ENCODE measurements at places on chromosomes 1 and 21. TPM values are rescaled to one million over a fixed set of nuclear protein-coding genes. Genes with fewer than 3 reads are reported as not detected.

DNA sequence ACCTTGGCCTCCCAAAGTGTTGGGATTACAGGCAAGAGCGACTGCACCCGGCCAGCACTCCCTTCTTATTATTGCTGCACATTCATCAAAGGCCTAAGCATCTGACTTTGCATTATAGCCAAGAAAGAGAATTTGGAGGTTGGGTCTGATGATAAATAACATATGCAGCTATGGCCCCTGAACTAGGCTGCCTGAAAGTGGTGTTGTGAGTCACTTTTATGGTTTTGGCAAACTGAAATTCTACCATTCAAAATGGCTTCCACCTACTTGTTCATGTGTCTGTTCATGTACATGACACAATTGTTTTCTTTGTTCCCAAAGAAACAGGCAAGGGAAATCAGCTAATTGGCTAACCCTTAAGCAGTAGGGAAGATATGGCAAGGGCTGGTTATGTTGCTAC lies 25.0 kb upstream of the UAP1 start:
- DNase-seq: peak; percentile 73

DNA sequence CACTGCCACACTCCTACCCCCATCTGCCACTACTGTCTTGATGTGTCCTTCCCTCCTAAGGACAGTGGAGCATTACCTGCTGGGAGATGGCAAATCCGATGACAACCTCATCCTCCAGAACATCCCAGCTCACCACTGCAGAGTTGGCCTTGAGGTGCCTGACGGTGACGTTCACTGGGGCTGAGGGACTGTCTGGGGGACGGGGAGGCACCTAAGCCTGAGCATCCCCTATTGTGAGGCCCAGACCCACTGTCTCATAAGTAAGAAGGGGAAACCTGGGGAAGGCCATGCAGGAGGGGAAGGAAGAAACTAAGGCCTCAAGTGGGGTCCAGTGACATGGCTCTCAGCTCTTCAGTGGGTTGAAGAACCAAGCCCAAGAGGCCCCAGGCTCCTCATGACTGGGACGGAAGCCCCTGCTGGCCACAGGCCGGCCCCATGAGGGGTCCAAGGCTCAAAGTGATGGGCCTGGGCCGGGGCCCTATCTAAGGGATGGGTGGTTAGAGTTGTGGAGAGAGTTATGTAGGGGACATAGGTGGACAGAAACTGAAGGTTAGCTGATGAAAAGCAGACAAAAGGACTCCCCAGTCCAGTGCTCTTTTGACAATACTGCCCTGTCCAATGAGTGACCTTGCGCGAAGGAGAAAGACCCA lies 1.8 kb downstream of the FNDC5 start:
- DNase-seq: no peak

DNA sequence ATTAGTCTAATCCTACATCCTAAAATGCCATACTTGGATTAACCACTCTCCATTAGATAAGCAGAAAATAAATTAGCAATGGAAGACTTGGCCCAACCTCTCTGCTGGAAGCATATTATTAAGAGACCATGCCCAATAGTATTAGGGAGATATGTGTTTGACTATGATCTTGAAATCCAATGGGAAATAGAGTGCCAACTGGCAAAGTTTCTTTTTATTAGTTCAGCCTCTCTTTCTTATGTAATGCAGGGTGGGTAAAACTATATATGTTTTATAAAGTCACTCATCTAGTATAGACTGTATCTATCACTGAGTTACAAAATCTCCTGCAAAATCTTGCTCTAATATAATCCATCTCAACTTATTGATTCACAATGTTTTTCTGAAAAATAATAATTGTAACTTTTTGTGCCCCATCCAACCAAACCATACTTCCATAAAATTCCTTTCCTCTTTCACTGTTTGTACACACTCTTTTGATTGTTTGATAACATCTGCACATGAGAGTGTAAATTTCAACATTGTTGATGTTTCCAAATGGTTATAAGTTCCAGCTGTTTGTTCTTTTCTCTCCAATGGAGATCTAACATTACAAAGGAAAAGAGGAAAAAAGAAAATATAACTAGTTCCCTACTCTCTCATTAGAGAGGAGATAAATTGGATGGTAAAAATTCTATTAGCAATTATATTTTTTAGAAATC lies 408.1 kb upstream of the ADGRL2 start:
- no peak for DNase-seq

GRCh38 chr1:163875200-163875926 lies 553.6 kb downstream of the NUF2 start:
- peak; percentile 84 for DNase-seq

The GRIK1 gene
- not detected for total RNA-seq

The PRRX1 gene
- 155 TPM for total RNA-seq

DNA sequence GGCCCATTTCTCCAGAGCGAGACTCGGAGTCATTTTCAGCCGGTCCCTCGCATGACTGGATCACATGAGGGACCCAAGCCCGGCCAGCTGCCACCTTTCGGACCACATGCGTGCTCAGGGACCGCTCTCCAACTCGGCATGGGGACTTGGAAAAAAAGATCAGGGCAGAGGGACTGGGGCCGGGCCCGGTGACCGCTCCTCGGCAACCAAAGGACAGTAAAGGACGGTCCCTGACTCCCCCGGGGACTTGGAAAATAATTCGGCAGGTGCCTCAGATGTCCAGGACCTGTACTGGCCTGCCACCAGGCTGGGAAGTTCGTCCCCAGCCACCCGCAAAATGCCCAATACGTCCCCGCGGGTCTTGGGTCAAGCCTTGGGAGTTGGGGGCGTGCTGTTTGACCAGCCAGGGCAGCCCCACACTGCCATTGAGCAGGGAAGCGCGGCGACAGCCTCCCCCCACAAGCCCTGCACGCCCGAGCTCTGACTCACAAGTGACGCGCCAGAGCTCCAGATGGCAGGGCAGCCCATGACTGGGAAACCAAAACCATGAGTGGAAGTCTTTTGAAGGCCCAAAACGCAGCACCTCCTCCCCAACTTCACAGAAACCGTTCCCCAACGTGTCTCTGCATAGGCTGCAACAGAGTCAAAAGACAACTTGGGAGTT lies 134.5 kb downstream of the LIPI start:
- DNase-seq: no peak

DNA sequence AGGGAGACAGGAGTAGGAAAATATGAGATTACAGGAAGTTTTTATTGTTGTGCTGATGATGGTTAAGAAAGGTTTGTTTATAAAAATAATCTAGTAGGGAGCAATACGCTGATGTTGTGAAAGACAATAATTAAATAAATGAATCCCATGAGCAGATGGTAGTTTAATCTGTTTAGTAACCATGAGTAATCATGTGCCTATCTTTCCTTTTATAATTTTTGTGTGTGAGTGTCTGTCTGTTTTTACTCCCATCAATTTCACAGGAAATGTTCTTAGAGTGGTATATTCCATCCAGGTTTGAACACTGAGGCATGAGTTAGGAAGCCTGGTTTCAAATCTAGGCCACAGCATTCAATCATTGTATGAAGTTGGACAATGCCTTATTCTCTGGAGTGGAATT lies 180.5 kb downstream of the OLFM3 start:
- DNase-seq: no peak

- DNase-seq: no peak
Measured at GRCh38 chr1:19458815-19459417, 26.4 kb downstream of the CAPZB start.

DNA sequence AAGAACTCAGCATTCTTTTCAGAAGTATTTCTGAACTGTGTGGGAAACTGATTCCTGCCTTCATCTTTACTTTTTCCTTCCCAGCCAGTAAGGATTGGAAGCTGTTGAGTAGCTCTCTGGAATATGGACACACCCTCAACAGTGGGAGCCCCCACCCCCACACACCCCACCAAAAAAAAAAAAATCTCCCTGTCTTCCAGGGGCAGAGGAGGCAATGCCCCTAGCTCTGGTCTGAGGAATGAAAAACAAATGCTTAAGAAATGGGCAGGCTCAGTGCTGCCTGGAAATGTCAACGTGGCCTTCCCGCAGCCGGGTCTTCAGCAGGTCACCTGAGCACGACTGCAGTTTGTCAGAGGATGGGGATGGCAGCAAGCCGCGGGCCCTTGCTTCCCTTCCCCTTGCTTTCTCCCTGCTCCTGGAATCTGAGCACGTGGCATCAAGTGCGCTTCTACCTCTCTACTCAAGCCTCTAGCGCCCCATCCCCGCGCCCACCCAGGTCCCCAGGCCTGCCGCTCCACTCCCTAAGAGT lies 479 bp downstream of the RGS16 start:
- DNase-seq: no peak

DNA sequence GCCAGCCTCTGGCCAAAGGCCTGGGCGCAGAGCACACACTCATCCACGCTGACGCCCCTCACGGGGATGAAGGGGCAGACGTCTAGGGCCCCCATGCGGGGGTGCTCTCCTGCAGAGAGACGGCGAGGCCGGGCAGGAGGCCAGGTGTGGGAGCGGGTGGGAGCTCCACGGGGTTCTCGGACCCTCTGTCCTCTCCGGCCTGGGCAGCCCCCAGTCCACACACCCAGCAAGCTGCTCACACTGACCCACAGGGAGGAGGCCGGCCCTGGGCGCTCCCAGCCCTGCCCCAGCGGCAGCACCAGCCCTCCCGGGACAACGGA lies 2.5 kb downstream of the FTCD start:
- no peak for DNase-seq

- DNase-seq: no peak
Measured at GRCh38 chr1:24858277-24858676, 71.8 kb downstream of the RUNX3 start.

DNA sequence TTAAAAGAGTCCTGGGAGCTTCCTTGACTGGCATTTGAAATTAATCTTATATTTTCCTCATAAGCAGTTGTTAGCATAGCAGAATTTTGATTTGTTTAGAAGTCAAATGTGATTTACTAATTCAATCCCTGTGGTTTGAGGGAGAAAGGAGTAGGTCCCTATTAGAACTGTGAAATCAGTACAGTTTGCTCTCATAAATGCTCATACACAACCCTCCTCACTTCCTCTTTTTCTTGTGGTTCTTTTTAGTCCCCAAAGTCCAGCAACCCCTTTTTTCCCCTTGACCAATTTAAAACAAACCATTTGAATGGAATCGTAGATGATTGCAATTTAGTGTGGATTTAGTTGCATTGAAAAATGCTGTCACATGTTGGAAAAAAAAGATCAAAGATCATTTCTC lies 9.2 kb upstream of the IFI44 start:
- DNase-seq: no peak

DNA sequence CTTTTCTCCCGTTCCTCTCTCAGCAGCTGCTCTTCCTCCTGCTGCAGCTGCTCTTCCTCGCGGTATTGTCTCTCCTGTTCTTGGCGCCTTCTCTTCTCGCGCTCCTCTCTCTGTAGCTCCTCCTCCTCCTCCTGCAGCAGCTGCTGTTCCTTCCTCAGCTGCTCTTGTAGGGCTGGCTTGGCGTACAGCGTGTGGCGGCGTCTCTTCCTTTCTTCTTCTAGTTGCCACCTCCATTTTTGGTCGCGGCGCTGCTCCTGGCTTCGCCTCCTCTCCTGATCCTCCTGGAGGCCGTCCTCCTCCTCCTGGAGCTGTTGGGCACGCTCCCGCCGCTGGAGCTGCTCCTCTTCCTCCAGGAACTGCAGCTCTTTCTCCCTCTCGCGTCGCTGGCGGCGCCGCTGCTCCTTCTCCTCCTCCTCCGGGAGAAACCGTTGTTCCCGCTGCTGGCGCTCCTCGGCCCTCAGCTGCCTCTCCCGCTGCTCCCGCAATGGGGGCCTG lies 4.8 kb downstream of the TCHH start:
- peak; percentile 12 for DNase-seq

GRCh38 chr1:228827019-228827418 lies 91.7 kb downstream of the RHOU start:
- DNase-seq: no peak

DNA sequence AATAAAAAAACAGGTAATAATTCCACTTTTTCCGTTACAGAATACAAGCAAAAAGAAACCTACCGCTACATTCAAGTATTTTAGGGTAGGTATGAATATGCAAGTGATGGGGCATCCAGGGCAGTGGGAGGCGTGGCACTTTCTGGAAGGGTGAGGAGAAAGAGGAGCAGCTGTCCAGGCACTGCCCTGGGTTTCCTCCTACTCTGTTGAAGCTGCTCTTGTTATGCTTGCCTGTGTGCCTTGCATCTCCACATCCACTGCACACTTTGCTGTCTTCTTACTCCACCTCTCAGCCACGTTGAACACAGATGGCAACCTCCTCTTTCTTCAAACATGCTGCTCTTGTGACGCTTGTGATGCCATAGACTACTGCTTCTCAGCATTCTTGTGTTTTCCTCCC lies 83.2 kb downstream of the RPE65 start:
- DNase-seq: no peak

The APCS gene
- not detected for total RNA-seq

DNA sequence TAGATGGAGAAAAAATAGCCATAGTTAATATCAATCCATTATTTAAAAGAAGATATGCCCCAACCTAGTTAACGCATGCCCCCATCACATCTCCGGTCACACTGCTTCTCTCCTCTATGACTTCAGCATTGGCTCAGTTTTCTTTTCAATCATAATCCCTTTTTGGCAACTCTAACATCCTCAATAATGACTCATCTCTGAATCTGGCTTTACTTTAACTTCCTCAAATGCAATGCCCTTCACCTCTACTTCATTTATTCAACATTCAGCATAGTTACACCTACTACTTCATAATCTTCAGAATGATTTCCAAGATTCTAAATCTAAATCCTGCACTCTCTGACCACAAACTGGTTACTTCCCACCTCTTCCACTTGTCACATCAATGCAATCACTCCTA lies 417.3 kb downstream of the USH2A start:
- peak; percentile 8 for DNase-seq

The PADI3 gene
- total RNA-seq: 0.12 TPM

DNA sequence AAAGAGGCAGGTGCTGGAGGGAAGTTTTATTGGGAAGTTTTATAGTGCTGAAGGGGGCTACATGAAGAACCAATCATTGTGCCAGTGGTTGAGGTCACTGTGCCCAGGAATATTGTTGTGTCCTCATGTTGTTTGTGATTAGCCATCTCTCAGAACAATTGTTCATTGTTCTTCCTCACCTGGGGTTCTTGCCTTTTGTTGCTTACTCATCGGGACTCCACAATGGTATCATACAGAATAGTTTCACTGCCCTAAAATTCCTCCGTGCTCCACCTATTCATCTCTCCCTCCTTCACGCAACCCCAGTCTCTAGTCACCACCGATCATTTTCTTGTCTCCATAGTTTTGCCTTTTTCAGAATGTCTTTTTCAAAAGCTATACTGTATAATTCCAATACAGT lies 38.9 kb upstream of the CDC14A start:
- DNase-seq: no peak

Data from HFFc6 (cell line).